ENCODE measurements at places on chromosomes 5 and 9.

DNA sequence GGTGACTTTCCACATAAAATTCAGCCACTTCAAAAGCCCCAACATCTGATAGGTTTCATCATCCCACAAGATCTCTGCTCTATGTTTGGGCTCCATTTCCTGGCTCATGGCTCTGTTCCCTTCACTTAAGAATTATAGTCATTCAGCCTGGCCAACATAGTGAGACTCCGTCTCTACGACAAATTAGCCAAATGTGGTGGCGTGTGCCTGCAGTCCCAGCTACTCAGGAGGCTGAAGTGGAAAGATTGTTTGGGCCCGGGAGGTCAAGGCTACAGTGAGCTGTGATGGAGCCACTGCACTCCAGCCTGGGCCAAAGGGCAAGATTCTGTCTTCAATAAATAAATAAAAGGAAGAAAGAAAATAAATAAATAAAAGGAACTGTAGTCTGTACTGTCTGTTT is 57.9 kb upstream of the CTSV start:
- no peak for DNase-seq

DNA sequence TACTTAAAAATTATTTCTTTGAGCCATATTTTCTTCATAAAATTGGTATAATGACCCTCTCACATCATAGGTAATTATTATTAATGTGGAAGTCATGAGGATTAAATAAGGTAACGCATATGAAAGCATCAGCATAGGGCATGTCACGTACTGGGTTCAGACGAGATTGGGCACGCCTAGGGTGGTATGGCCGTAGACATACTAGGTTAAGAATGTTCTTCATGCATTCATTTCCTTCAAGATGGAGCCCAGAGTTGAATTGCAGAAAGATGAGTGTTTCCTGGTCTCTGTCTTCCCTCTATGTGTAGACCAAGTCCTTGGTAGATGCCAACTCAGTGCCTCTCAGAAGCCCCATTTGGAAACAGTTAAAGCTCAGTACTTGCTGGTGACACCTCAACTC is 174.1 kb upstream of the CLINT1 start:
- DNase-seq: no peak

DNA sequence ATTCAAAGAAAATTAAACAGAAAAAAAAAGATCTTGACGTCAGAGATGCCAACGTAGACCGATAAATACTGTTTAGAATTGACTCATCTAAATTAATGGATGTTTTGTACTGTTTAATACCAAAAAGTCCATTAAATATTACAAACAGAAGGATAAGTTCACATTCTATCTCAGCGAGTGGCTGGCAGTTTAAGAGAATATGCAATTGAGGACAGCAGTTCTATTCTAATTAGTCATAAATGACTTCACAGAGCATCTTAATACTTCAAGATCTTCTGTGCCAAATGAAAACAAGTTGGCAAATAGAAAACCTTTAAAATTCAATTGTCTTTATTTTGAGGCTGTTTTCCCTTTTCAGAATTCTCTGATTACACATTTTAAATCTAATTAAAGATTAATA is 326.6 kb upstream of the NREP start:
- DNase-seq: no peak

DNA sequence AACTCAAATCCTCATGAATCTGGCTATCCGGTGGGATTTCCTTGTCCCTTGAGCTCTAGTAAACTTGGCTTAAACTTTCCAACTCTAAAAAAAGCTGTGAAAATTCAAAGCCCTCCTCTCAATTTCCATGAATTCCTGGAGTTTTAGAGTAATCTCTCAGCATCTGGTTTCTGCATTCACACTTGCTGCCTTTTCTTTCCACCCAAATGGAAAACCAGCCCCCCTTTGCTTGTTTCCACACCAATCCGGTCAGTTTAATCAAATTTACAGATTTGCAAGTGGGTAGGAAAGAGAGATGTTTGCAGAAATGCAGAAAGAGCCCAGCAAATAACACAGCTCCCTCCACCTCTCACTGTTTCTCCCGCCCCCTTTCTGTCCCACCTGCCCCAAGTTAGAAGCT is 91.1 kb downstream of the ENC1 start:
- DNase-seq: no peak

GRCh38 chr9:15182101-15182551 is 124.9 kb downstream of the TTC39B start:
- no peak for DNase-seq

- peak; percentile 68 for DNase-seq
Observed at GRCh38 chr9:116661037-116661954, 25.8 kb upstream of the TRIM32 start.

DNA sequence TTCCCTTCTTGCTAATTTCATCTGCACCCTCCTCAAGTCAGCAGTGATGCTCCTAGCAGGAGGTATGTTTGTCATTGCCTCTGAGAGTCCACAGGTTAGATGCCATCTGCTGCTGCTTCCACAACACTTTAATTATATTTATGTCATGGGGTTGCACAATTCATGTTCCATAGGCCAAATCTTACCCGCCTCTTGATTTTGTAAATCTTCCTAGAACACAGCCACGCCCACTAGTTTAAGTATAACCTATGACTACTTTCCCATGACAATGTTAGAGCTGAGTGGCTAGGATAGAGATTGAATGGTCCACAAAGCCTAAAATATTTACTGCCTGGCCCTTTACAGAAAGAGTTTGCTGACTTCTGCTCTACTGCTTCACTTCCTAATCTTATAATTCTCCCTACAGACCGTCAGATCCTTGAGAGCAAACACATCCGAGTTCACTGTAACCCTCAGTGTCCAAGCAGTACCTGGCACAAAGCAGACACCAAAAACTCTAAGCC is 21.1 kb downstream of the LIFR start:
- DNase-seq: no peak

DNA sequence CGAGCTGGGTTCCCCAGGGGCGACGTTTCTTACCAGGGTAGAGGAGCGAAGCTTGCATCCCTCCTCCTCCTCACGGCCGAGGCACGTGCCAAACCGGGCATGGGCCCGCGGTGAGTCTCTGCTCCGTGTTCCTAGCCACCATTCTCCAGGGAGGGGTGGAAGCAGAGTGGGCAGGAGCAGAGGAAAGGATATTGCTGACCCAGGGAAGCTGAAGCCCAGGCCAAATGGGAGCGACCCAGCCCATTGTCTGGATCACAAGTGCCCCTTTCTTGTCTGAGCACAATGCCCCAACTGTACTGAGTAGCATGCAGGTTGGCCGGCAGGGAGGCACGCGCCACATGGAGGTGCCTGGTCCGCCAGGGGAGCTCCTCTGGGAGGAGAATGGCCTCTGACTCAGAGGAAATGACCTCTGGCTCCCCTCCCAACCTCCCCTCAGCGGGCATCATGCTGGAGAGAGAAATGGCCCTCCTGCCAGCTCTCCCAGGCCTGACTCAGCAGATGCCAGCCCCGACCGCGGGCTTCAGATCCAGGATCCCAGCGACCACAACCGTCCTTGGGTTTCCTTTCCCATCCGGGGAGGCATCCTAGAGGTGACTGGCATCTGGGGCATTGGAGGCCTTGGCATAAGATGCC is 1.1 kb downstream of the PRR7 start:
- peak; percentile 64 for DNase-seq

- peak; percentile 64 for DNase-seq
Observed at GRCh38 chr9:125743682-125744428, 3.3 kb upstream of the PBX3 start.

- DNase-seq: peak; percentile 79
Observed at GRCh38 chr5:134436523-134437339, 25.1 kb upstream of the CDKN2AIPNL start.

DNA sequence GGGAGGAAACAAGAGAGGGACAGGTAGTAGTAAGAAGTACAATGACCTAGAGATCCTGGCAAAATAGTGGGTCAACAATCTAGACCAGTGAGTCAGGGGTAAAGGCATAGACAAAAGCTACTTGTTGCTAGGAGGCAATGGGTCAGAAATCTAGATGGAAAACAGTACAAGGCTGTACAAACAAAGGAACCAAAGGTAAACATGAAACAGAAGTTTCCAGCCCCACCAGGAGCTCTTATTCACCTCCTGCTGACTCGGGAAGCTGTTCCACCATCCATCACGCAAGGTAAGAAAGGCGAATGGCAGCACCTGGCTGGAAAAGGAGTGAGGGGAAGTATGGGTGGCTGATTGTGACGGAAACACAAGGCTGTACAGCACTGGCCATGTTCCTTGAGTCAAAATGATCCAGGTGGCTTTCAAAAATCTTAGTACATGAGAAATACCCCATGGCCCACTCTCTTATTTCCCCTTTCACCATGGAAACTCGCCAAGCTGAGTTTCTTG is 70.5 kb upstream of the RAI14 start:
- DNase-seq: no peak

DNA sequence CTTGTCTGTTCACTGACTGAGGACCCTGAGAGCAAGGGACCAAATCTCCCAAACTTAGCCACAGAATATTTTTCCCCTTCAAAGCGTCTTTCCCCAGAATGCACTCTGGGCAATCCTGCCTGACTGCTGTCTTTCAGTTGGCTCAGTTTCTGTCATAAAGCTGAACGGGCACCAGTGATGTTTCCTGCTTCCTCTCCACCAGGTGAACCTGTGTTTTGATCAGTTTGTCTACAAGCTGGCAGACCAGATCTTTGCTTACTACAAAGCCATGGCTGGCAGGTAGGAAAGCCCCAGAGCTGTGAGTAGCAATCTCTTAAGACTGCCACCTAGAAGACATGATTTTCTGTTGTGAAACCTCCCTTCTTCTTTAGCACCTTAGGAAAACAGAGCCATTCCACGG is 61.8 kb downstream of the CYFIP2 start:
- no peak for DNase-seq

- no peak for DNase-seq
Observed at GRCh38 chr5:170216257-170216864, 16.4 kb upstream of the C5orf58 start.

GRCh38 chr5:128052780-128053179 is 30.8 kb upstream of the SLC12A2 start:
- DNase-seq: no peak

GRCh38 chr5:157930710-157931109 is 71.8 kb upstream of the CLINT1 start:
- no peak for DNase-seq

DNA sequence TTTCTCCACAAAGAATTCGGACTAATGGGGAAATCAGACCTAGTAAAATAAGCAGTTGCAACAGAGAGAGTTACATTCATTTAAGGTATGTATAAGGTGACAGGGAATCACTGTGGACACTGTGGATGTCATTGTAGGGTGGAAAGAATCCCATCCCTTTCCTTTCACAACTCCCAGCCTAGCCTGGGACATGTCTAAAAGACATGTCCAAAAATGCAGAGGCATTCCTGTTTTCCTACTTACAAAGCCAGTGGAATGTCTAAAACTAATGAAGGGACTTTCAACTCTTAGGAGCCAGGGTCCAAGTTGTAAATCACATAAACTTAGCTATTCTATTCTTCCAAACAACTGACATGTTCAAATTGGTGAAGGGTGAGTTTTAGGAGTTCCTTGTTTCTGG is 511.0 kb downstream of the PRELID2 start:
- DNase-seq: peak; percentile 17

- no peak for DNase-seq
Observed at GRCh38 chr5:172377438-172377837, 76.9 kb downstream of the SH3PXD2B start.

- DNase-seq: peak; percentile 19
Observed at GRCh38 chr9:16138561-16139491, 586.0 kb downstream of the CCDC171 start.

- DNase-seq: no peak
Observed at GRCh38 chr9:133485531-133486260, 6.8 kb upstream of the SLC2A6 start.

DNA sequence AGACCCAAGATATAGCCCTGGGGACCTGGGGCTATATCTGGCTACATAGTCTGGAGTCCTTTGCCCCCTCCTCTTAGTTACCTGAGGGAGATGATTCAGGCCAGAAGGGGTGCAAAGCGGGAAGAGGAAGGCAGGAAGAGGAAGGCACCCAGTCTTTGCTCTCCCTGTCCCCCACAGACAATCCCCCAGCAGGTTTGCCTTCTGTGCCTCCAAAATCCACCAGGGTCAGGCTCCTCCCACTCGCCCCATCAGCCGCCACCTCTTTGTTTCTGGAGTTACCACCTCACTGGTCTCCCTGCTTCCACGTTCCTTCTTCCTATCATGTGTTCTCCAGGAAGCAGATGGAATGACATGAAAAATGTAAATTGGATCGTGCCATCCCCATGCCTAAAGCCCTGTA is 31.2 kb upstream of the FABP6 start:
- no peak for DNase-seq

DNA sequence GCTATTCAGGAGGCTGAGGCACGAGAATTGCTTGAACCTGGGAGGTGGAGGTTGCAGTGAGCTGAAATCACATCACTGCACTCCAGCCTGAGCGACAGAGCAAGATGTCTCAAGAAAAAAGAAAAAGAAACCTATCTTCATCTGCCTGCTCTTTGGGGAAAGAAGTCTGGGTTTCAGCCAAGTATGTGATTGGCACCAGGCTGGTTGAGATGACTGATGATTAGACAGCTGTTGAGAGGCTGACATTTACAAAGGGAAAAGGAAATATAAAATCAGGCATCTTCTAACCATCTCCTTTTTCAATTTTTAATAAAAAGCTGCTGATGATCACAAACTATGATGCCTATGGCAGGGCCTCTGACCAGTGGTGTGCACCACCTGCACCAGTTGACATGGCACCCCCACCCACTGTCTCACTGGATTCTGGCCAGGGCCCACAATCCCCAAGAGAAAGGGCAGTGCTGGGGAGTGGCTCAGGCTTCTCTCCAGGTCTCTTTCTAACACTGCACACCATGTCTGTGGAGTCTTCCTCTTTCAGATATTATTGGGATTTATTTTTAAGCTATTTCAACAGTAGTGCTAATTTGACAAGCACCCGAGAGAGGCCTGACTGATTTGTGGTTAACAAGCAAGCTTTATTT is 17.2 kb upstream of the C5orf15 start:
- DNase-seq: no peak

GRCh38 chr5:98309785-98310598 is 463.5 kb upstream of the RGMB start:
- DNase-seq: peak; percentile 99

DNA sequence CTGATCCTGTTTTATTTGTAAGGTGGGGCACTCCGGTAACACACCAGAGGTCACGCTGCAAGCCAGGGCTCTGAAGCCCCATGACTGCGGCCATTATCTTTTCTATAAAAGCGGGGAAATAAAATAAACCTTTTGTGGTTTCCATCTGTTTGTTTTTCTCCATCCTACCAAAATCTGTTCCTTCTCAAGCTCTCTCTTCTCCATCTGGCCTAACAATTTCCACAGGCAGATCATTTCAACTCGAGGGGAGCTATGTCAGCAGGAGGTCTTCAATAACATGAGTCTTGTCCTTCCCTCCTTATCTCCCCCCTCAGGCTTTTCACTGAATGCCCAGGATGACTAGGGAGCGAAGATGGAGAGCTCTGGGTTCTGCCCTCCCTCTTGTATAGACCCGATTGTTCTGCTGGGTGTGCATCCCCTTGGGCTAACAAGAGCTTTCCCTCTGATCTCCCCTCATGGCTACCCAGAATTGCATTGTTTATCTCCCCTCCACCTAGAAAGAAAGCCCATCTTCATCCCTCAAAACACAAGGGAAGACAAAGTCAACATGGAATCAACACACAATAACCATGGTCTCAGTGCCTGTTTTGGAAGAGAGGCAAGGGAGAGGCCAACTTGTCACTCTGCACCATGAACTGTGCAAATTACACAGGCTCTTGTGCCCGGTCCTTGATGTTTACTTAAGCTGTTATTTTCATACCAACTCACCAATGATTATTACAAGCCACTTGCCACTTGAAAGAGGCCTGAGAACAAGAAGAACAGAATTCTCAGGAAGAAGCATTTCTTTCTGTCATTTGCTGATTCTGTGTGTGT is 187.8 kb downstream of the FANCC start:
- no peak for DNase-seq
